ENCODE measurements at places on chromosomes 2 and 18. TPM values are rescaled to one million over a fixed set of nuclear protein-coding genes. Genes with fewer than 3 reads are reported as not detected.

DNA sequence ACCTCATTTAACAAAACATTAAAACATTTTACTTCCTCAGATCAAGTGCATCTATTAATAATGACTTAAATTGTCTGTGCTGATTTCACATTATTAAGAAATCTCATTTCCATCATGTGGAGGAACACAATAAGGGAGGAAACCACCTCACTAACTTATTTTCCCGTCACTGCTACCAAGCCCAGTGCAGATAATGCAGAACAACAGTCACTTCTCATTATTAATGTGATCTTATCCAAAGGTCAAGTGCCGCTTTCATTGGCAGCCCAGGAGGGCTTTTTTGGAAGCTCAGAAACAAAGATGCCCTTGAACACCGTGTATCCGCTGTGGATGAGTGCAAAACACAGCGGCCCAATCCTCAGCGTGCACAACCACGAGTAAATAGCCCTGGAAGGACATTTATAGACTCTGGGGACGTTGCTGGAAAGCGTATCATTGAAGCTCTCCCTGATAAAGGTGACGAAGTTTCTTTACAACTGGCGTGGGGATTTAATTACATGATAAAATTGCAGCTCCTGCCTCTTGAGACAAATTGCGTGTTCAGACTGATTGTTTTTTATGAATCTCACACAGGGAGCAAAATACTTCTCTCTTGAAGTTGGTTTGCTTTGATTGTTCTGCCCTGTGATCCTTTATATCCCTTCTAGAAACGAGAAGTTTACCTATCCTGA, 13.2 kb downstream of the ASB18 start:
- no peaks in the 10 kb centered on the region for H3K27me3 ChIP-seq
- no peak overlapping the region for H3K4me3 ChIP-seq
- no peaks in the 10 kb centered on the region for H3K4me1 ChIP-seq
- no peaks in the 10 kb centered on the region for H3K36me3 ChIP-seq

DNA sequence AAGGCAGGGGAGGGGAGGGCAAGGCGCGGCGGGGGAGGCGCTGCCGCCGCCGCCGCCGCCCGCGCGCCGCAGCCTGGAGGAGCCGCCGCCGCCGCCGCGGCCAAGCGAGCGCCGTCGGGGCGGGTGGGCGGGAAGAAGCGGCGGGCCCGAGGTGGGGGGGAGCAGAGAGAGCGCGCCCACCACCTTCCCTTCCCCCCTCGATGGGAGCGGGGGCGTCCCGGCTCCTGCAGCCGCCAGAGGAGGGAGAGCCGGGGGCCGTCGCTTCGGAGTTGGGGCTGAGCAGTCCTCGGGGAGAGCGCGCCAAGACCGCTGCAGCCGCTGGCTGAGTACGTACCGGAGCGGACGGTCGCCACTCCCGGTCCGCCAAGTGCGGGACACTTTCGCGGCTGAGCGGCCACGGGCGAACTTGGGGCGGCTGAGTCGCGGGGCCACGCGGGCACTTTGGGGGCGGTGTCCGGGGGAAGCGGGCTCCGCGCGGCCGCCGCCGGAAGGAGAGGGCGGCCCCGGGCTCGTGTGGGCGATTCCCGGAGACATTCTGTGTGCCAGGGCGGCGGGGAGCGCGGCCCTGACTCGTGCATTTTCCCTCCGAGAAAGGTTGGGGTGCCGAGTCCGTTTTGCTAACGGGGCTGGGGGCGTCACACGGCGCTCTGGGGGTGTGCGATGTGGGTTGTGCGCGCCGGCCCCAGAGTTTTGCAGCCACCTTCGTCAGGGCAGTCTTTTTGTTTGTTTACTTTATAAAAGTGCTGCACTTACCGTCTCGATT, at the start of gene NAB1:
TSS of gene NAB1 (plus strand) at position 49 of the 763 bp plus-strand sequence. CDS start 10,094 bp downstream, outside the sequence.
- no peaks in the 10 kb centered on the region for H3K27me3 ChIP-seq
- H3K4me1 ChIP-seq = peaks cover 45% of the 10 kb centered on the region
- H3K27ac ChIP-seq = peak within 1 kb of the TSS; percentile 84
- DNase-seq = peak; percentile 57
- peak within 1 kb of the TSS; percentile 98 for H3K4me3 ChIP-seq
- no peaks in the 10 kb centered on the region for H3K36me3 ChIP-seq

DNA sequence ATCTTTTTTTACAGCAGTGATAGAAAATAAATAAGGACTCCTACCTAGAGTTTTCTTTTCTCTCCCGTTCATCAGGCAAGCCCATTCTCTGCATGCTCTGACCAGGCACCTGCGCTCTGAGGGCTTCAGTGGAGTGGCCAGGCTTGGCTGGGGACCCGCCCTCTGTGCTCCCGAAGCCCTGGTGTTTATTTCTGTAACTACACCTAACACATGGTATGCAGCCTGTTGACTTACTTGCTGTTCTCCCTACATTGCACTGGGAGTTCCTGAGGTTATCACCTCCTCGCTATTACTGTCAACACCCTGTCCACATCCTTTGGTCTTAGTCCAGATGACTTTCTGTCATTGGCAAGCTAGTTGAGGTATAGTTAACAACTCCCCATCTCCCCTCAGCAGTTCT, 317.7 kb downstream of the LPIN1 start:
- no peaks in the 10 kb centered on the region for H3K36me3 ChIP-seq
- H3K27me3 ChIP-seq = no peaks in the 10 kb centered on the region
- H3K4me1 ChIP-seq = no peaks in the 10 kb centered on the region
- DNase-seq = no peak

PAX8 gene
- 20.4 TPM for total RNA-seq

- no peak overlapping the region for H3K27ac ChIP-seq
- no peak for DNase-seq
- no peak overlapping the region for H3K4me3 ChIP-seq
- H3K27me3 ChIP-seq = no peaks in the 10 kb centered on the region
- H3K36me3 ChIP-seq = no peaks in the 10 kb centered on the region
- H3K4me1 ChIP-seq = no peaks in the 10 kb centered on the region
Observed at GRCh38 chr2:140975237-140975636, 1155.6 kb downstream of the LRP1B start.

DNA sequence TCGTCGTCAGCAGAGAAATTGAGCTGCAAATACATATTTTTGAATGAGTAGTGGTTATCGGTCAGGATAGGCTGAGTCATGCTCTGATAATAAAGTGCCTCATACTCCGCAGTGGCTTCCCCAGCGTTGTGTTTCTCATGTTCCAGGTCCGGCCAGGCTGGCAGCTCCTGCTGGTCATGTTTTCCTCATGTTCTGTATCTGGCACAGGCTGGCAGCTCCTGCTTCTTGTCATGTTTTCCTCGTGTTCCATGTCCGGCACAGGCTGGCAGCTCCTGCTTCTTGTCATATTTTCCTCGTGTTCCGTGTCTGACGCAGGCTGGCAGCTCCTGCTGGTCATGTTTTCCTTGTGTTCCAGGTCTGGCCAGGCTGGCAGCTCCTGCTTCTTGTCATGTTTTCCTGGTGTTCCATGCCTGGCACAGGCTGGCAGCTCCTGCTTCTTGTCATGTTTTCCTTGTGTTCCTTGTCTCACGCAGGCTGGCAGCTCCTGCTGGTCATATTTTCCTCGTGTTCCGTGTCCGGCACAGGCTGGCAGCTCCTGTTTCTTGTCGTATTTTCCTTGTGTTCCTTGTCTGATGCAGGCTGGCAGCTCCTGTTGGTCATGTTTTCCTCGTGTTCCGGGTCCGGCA, 148.9 kb downstream of the ATP9B start:
- peaks cover 5% of the 10 kb centered on the region for H3K4me1 ChIP-seq
- no peaks in the 10 kb centered on the region for H3K36me3 ChIP-seq
- peak overlapping the region; percentile 11 for H3K27ac ChIP-seq
- no peak for DNase-seq

GRCh38 chr18:475202-476031, 25.1 kb downstream of the COLEC12 start:
- no peak for DNase-seq
- no peak overlapping the region for H3K4me3 ChIP-seq
- H3K36me3 ChIP-seq = no peaks in the 10 kb centered on the region
- no peaks in the 10 kb centered on the region for H3K27me3 ChIP-seq

DNA sequence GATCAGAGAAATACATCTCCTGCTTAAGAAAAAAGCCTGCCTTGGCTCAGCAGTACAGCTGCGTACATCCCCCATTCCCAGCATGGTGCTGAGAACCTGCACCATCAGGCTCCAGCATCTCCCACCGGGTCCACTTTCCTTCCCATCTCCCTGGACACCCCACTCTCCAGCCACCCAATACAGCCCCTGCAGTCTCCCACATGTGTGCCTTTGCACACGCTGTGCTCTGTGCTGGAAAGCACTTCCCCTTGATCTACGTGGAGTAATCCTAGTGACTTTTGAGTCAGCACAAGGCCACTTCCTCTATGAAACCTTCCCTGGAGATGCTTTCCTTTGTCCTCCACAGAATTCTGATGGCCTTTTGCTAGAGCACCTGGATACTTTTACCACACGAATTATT, 17.0 kb downstream of the STAT1 start:
- H3K4me1 ChIP-seq = no peaks in the 10 kb centered on the region
- H3K27me3 ChIP-seq = no peaks in the 10 kb centered on the region
- H3K36me3 ChIP-seq = no peaks in the 10 kb centered on the region
- no peak for DNase-seq

DNA sequence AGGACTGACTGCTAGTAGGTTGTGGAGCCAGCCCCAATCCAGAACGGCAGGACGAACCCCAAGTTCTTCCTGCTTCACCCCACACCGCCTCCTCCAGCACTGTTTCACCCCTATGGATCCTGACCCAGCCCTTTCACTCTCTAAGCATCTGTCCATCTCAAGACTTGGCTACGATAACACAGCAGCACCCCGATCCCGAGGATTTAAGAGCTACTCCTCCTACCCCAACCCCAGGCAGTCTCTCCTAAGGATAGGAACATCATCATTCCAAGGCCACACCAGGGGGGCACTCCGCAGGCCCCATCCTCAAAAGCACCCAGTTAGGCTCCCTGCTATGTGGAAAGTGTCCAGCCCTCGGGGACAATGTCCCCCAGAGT, 645 bp downstream of the KCTD18 start:
- DNase-seq = peak; percentile 17
- H3K36me3 ChIP-seq = no peaks in the 10 kb centered on the region
- H3K27me3 ChIP-seq = no peaks in the 10 kb centered on the region
- H3K27ac ChIP-seq = peak overlapping the region; percentile 29
- H3K4me1 ChIP-seq = peaks cover 15% of the 10 kb centered on the region

LOXL3 gene
- 9.8 TPM for total RNA-seq

DNA sequence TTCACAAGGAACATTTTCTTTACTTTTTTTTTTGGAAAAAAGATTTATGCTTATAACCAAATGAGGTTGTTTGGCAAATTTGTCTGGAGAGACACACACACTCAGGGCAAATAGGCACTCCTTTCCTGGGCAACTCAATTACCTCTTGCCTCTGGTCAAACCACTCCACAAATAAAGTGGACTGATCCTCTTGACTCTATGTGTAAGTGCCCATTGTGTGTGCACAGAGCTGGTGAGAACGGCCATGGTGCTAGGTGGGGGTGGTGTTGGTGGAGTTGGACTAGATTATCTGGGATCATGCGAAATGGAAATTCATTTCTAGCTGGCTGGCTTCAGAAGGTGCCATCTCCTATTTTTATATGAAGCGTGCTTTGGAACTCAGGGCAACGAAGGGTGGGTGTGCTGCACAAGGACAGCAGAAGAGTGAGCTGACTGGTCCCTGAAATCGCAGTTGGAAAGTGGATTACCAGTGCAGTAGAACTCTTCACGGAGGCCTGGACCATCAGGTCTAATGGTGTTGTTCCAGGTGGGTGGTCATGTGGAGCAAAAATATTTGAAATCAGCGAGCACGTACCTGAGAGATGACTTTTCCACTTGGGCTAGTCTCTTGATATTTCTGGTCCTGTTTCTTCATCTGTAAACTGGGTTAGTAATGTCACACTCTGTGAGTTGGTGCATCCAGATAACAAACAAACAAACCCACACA, 149.9 kb downstream of the RPIA start:
- H3K4me3 ChIP-seq = no peak overlapping the region
- H3K27ac ChIP-seq = no peak overlapping the region
- no peak for DNase-seq
- H3K27me3 ChIP-seq = no peaks in the 10 kb centered on the region
- no peaks in the 10 kb centered on the region for H3K4me1 ChIP-seq

FABP1 gene
- not detected for total RNA-seq

PXDN gene
- total RNA-seq = 26.6 TPM

DNA sequence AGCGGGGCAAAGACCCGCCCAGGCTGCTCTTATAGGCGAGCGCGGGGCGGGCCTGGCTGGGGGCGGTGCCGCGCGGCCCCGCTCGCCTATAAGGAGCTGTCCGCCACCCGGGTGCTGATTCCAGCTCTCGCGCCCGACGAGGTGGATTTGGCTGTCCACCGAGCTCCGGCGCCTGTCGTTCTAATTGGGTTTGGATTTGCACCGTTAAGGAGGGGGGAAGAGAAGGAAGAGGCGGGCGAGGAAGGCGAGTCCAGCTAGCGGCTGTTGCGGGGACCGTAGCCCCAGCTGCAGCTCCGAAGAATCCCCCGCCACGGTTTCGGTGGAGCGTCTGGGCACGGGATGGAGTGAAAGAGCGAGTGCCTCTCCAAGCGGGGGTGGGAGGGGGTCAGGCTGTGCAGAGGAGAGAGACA, at the start of gene CNTNAP5:
TSS of gene CNTNAP5 (plus strand) at position 117 of the 410 bp plus-strand sequence. CDS start 364 bp downstream, outside the sequence.
- no peaks in the 10 kb centered on the region for H3K4me1 ChIP-seq
- H3K27me3 ChIP-seq = peaks cover 25% of the 10 kb centered on the region
- no peak within 1 kb of the TSS for H3K4me3 ChIP-seq
- H3K27ac ChIP-seq = no peak within 1 kb of the TSS
- no peaks in the 10 kb centered on the region for H3K36me3 ChIP-seq
- DNase-seq = peak; percentile 63

DLGAP1 gene
- total RNA-seq = 1.7 TPM

DNA sequence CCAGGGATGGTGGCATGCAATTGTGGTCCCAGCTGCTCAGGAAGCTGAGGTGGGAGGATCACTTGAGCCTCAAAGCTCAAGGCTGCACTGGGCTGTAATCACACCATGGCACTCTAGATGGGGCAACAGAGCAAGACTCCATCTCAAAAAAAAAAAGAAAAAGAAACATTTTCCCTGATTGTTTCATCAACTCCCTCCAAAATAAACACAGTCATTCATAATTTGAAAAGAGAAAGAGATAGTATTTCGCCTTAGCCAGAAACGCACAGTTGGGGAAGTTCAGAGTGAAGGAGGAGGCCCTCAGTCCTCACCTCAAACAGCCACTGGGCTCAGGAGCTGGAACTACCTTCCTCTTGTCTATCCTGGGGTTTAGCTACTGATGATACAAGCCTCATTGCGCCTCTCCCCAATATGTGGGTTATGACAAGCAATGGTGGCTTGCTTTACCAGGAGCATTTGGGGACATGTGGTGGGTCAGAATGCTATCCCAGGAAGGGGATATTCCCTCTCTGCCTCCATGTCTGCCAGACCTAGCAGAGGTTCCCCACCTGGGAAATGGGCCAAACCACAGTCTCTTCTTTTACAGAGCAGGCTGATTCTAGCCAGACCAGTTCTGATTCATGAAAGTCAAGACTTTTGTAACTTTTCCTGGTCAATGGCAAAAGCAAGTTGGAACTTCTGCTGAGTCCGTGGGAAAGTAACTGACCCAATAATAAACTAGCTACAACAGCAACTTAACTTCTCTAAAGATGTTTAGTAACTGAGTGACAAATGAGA, 22.2 kb upstream of the TMEM87B start:
- no peak overlapping the region for H3K4me3 ChIP-seq
- DNase-seq = peak; percentile 74
- H3K27me3 ChIP-seq = no peaks in the 10 kb centered on the region

LYG1 gene
- total RNA-seq = 0.29 TPM
